ENCODE measurements at places on chromosomes 4 and X.

- no peak for DNase-seq
Observed at GRCh38 chr4:111773858-111774257, 371.4 kb upstream of the FAM241A start.

- DNase-seq = no peak
Observed at GRCh38 chr4:184812199-184812542, 13.6 kb downstream of the ACSL1 start.

- no peak for DNase-seq
Observed at GRCh38 chr4:140346136-140346535, 27.3 kb upstream of the SCOC start.

DNA sequence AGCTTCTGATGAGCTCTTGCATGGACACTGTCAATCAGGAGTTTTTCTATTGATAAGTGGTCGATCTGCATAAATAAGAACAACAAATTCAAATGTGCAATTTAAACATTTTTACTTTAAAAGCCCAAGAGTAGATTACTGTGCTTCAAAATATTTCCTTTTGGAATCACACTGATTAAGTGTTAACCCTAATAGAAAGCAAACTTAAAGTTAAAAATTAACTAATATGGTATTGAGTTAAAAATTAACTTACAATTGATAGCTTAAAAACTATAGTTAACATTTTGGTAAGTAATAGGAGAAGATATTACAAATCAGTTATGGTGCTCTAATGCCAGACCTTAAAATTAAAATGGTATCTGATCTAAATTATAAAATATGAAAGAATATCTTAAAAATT, 25.9 kb downstream of the MED14 start:
- DNase-seq = no peak

DNA sequence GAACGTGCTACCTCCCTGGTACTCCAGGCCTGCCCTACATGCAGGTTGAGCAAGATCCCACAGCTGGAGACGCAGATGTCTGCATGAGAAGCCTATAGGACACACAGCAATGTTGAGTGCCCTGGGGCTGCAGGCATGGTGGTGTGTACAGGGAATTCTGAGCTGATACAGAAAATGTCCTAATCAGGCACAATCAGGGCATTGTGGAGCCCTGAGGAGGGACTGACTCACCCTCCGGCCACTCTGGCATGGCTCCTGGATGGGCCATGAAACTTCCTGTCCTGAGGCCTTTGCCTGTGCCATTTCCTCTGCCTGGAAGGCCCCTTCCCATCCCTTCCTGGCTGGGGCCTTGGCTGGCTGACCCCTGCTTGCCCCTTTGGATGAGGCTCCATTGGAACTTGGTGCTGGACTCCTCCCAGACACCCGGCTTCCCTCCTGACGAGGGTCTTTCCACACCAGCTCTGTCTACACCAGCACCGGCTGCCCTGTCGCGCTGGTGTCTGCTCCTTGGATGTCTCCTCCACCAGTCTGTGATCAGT, 16.7 kb upstream of the AFAP1 start:
- peak; percentile 72 for DNase-seq

DNA sequence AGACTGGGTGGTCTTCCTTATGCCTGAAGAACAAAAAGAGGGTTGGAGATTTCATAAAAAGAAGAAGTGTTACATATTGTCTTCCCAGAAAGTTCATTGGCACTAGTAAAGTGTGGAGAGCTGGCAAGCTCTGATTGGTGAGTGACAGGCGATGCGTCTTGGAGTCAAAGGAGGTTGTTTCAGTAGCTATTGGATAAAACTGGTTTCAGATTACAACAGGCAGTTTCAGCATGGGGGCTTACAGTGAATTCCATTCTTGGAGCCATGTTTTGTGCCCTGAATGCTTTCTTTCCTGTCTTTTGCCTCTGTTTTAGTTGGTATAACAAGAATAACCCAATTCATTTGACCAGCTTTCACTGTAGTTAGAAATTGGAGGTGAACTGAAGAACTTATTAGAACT, 750.5 kb downstream of the ADGRL3 start:
- DNase-seq = no peak

DNA sequence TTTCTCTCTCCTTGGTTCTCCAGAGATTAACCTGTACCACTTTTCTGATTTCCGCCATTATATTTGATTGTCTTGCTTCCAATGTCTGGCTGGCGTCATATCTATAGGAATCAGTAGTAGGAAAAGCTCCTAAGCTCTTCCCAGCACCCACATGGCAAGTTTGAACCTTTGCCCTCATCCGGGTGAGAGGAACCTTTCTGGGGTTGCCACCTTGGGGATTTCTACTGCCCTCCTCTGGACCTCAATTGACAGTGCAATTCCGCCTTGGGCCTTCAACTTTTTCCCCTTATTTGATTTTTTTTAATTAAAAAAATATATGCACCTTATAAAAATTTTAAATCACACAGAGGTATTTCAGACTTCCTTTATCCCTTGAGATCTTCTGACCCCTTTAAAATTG, 2.0 kb upstream of the CXorf66 start:
- DNase-seq = no peak

DNA sequence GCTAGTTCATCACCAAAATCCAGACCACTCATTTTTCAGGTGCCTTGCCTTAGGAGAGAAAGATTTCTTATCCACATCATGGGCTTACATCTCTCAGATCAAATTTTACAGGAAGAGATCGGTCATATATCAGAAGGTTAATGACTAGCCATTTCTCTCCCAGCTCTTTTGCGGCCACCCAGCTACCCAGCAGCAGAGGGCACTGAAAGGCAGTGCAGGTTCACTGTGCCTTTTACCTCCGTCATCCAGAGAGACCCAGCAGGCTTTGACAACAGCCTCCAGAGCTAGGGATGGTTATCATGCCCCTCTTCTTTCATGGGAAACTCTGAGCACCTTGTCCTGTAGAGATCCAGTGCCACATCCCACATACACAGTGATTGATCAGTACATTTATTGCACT, 384.8 kb downstream of the AFF2 start:
- no peak for DNase-seq

DNA sequence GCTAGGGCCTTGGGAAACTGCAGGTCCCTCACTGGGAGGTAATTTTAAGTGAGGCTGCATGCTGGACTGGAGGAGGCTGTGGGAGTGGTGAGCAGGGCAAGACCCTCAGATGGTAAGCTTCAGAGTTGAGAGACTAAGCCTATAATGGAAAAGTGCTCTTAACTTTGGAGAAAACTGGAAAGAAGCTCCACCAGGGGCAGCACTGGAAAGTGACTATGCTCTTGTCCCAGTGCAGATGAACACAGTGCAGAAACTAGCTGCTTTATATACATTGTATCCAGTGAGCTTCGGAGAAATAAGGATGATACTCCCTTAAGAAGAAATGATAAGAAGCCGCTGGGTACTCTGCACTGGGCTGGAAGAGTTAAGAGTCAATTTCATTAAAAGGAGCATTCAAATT, 3.2 kb upstream of the MAGEB2 start:
- DNase-seq = no peak

DNA sequence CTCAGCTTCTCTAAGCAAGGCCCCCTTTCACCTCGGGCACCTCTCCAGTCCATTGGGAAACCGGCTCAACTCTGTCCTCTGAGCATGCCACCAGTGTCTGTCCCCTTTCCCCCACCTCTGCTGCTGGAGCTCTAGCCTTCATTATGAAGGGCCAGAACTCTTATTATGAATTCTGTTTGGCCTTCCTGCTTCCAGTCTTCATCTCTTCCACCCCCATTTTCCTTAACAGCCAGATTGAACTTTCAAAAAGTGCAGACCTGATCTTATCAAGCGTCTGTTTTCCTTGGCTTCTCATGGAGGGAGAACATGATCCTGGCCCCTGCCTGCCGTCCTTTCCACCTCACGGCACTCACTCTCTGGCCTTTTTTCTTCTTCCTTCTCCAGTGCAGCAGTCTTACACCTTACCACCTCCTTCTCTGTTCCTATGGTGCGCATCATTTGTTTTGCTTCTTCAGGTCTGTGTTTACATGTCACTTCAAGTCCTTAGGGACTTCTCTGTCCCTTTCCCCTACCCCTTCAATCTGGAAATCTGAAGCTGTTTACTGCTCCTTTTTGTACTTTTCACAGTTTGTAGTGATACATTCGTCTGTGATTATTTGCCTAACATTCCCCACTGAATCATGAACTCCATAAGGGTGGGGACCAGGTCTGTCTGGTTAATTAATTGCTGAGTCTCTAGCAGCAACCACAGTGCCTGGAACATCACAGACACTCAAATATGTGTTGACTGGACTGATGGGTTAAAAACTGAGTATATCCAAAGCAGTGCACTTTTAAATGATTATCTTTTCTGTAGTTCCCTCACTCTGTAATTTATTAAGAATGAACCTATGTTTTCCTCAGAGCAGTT, 55.8 kb downstream of the FNIP2 start:
- DNase-seq = no peak

DNA sequence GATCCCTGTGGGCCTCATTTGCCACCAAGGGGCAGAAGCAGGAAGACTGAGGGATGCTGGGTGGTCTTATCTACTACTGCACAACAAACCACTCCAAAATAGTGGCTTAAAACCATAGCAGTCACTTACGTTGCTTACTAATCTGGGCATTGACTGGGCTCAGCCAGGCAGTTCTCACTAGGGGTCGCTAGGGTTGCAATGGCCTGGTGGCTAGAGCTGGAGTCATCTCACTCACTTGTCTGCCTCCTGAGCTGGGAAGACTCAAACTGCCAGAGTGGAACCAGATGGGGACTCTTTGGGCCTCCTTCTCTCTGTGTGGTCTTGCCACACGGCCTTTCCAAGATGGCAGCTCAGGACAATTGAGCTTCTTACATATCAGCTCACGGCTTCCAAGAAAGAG, 216.3 kb upstream of the BCOR start:
- DNase-seq = no peak

DNA sequence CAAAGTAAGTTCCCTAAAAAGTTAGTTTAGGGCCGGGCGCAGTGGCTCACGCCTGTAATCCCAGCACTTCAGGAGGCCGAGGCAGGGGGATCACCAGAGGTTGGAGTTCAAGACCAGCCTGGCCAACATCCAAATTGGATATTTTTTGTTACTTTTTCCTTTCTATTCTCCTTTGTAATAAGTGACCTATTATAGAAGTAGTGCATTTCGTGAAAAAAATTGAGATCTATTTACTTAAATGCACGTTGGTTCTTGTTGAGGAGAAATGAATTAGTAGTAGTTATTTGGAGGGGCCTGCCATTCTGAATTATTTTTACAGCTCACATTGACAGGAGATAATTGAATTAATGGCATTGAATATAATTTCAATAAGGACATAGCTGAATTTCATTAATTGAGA, 22.3 kb upstream of the NDUFC1 start:
- no peak for DNase-seq

- DNase-seq = no peak
Observed at GRCh38 chr4:81085979-81086378, 55.5 kb downstream of the BMP3 start.

DNA sequence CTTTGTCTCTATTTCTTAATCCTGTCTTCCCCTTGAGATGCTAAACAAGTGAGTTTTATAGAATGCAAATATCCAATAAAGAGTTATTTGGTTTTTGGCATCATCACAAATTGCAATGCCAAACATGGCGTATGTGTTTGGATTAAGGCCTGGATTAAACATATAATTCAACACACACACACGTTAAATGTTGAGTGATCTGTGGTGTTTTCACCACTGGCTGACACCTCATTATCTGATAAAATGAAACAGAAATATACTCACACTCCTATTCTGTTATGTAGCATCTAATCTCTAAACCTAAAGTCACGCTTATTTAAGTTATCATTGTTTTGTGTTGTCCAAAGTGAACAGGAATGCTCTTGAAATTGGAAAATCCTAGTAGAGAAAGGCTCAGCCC, 506.2 kb downstream of the FSTL5 start:
- no peak for DNase-seq

- DNase-seq = peak; percentile 2
Observed at GRCh38 chrX:119273420-119274192, 37.5 kb downstream of the PGRMC1 start.

GRCh38 chrX:153731117-153731844, 6.6 kb downstream of the ABCD1 start:
- no peak for DNase-seq

DNA sequence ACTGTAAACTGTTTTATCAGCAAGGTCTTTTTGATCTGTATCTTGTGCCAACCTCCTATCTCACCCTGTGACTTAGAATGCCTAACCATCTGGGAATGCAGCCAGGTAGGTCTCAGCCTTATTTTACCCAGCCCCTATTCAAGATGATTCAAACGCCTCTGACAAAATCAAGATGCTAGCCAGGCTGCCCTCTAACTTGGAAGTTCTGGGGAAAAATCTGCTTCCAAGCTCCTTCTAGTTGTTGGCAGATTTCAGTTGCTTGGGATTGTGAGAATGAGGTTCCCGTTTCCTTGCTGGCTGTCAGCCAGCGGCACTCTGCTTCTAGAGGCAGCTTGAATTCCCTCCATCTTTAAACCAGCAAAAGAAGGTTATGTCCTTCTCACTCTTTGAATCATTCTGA, 34.7 kb downstream of the LUZP4 start:
- peak; percentile 0 for DNase-seq

DNA sequence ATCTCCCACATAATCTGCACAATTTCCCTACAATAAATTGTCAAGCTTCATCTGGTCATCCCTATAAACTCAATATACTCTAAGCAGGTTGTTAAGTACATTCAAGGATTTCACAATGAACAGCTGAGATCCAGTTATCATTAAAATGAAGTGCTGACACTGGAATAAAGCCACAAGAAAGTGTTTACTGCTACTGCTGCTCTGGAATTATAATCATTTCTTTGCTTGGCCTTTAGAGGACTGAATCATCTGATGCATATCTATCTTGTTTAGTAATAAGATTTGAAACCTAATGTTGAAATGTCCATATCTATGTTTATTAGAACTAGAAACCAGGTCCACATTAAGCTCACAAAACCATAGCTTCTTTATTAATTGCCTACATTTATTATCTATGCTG, 338.6 kb upstream of the ZFP42 start:
- no peak for DNase-seq

DNA sequence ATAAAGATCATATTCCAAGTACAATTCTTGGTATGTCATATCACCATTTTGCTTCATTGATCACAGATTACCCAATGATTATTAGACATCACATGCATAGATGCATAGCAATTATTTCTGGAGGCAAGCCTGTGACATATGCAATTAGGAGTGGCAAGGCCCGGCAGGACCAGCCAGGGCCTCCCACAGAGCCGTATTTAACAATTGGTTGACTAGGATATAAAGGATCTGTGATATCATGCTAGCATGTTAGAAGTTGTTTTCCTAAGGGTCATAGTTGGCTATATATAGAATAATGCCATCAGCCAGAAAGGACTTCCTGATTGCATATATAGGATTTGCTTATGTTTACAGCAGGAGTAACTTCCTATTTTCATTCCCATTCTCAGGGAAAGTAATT, 103.5 kb upstream of the OTUD4 start:
- DNase-seq = no peak

DNA sequence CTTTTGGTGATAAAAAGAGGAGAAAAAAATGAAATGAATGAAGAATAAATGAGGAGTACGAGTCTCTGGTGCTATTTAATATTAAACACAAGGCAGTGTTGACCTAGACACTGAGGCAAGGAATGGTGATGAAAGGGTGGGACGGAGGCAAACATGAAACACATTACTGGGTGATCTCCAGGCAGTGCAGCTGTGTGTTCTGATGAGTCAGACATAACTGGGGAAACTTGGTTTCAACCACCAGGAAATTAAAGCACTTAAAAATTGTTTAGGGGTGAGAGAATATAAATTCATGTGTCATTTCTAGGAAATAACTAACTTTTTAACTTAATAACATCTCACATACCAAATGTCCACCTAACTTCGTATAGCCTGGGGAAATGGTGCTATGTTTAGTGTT, 19.7 kb upstream of the CXCL6 start:
- DNase-seq = peak; percentile 49

- DNase-seq = peak; percentile 57
Observed at GRCh38 chr4:56530269-56531148, 24.9 kb downstream of the ARL9 start.

- no peak for DNase-seq
Observed at GRCh38 chrX:11766487-11766886, 8.4 kb downstream of the MSL3 start.
